ENCODE measurements at places on chromosomes 2 and 18.

DNA sequence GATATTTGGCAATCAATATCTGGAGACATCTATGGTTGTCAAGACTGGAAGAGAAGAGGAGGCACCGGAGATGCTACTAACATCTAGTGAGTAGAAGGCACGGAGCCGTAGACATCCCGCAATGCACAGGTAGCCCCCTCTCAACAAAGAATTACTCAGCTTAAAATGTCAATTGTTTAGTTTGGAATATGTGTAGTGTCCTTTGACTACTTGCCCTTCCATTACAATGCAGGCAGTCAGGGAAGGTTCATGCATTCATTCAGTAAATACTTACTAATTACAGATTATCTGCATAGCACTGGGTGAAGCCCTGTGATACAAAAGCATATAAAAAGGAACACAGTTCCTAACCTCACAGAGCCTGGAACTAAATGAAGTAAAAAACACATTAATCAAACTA lies 294.0 kb downstream of the RIT2 start:
- no peak for DNase-seq

DNA sequence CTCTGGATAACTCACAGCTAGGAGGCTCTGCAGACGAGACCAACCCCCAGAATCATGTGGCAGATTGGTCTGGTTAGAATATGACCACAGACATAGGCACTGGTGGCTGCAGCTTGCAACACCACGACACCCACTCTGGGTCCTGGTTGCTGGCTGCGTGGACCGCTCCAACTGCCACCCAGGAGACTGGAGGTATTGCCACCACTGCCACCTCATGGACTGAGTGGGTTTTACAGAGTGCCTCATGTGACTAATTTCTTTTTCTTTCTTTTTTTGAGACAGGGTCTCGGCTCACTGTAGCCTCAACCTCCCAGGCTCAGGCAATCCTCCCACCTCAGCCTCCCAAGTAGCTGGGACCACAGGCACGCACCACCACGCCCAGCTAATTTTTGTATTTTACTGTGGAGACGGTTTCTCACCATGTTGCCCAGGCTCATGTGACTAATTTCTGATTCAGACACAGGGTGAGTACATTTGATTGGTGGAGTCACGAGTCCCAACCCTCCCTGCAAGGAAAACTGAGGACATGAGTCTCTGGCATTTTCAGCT lies 29.9 kb upstream of the NT5DC4 start:
- DNase-seq = peak; percentile 79

GRCh38 chr18:70494524-70494923 lies 205.7 kb downstream of the SOCS6 start:
- no peak for DNase-seq

DNA sequence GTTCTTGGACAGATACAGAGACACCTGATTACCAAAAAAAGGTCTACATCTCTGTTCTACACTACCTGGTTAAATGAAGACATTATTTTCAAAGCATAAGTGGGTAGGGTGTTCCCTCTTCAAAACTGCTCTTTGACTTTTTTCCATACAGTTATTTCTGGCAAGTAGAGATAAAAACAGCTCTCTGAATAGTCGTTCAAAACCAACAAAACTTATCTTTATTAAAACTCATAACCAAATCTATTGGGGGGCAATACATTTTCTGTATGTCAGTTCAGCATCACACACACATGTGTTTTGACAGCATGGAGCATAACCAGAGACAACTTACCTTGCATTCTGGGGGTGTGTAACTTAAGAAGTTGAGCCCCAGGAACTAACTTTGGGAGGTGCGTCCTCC lies 149.0 kb upstream of the EPC2 start:
- no peak for DNase-seq

- no peak for DNase-seq
Measured at GRCh38 chr2:69181806-69182427, 168.9 kb downstream of the ANTXR1 start.

All from dermis blood vessel endothelial cell (primary cell).